ENCODE measurements at places on chromosomes 1 and 21. TPM values are rescaled to one million over a fixed set of nuclear protein-coding genes. Genes with fewer than 3 reads are reported as not detected.

DNA sequence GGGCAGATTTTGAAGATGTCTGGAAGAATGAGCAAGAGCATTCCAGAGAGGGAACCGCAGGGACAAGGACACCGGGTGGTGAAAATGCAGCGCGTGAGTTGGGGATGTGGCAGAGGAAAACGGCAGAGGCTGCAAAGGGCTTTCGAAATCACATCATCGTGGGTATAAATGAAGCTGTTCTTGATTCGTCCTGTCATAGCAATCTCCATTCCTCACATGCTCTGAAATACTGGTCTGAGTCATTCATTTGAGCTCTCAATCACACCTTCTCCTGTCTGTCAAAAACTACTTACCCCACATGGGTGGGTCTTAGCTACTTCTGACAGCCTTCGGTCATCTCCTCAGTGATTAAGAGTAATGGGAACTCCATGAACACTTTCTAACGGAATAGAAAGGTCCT lies 81.5 kb downstream of the ERG start:
- no peak for DNase-seq

- peak; percentile 38 for DNase-seq
Measured at GRCh38 chr1:67614511-67614934, 70.5 kb upstream of the GADD45A start.

GRCh38 chr1:247452447-247453039 lies 5.4 kb downstream of the OR2B11 start:
- no peak for DNase-seq

DNA sequence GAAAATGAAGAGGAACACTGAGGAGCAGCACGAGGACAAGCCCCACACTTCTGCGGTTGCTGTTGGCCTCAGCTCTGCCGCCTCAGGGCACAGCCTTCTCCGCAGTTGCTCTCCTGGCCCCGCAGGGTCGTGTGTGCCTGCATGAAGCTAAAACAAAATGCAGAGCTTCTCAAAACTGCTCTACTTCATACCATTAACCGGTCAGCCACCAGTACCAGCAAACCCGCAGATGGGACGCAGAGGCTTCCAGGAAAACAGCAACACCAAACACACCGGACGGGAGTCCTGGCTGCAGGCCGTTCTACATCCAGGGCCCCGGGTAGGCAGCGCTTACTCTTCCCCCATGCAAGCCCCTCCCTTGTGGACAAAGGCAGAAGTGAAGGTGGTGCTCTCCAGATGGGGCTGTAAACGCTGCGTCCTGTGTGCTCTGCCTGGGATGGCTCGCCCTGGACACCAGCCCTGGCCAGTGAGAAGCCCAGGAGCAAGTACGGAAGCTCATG lies 7.1 kb upstream of the C1orf159 start:
- no peak for DNase-seq

GRCh38 chr1:203152158-203153034 lies 23.2 kb downstream of the MYBPH start:
- peak; percentile 49 for DNase-seq

GRCh38 chr1:175307160-175307559 lies 114.6 kb upstream of the KIAA0040 start:
- no peak for DNase-seq

DNA sequence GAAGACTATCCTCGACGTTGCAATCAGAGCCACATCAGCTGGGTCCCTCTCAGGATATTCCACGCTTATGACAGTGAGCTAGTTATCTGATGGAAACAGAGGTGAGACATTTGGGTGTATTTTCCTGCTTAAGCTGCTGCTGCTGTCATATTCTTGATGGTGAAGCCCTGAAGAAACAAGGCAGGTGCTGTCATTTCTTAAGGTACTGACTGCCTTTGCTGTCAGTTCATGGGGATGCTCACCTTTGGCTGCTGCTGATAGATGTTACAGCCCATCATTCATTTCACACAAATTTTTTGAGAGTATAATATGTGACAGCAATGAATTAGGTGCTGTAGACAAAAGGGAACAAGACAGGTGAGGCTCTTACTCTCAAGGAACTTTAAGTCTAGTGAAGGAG lies 577.4 kb downstream of the LMO4 start:
- no peak for DNase-seq

DNA sequence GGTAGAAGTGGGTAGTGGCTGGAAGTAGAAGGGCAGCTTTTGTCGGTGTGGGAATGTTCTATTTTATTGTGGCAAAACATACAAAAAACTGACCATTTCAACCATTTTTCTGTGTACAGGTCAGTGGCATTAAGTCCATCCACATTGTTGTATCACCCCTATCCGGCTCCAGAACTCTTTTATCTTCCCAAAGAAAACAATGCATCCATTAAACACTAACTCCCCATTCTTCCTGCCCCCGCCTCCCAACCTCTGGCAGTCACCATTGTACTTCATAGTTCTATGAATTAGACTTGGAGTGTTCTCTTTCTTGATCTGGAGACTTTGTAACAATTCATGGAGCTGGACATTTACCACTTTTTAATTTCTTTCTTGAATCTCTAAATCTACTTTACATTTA lies 55.7 kb downstream of the DEGS1 start:
- no peak for DNase-seq

DNA sequence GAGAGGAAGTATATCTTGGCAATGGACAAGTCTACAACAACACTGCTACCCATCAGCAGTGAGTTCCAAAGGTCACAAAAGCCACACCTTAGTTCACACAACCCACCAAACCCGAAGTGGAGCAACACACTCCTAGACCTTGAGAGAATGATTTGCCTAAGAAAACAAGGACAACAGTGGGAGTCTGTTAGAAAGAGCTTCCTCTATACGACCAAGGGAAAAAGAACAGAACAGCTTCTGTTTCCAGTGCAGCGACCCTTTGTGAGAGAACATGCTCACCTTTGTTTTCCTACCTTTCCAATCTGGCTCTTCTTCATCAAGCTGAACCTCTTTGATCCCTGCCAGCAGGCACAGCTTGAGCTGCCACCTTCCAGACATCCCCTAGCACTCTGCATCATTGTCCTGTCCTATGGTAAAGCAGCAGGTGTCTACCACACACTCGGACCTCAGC lies 56.7 kb upstream of the PALMD start:
- no peak for DNase-seq

- peak; percentile 37 for DNase-seq
Measured at GRCh38 chr1:232579958-232580941, 49.7 kb downstream of the SIPA1L2 start.

DNA sequence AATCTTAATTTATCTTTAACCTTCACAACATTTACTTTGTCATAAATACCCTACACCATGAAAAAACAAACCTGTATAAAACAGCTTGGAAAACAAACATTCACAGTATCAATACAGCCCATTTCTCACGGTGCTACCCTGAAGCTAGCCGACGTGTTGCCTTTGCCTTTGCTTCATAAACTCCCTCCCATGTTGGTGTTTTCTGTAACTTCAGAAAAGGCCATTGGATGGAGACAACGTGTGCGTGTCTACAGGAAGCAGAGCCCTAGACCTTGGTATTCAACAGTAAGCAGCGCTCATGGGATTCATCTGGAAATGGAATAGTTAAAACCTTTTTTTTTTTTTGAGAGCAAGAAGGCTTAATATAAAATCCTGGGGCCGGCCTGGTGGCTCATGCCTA lies 7.2 kb upstream of the PRDM15 start:
- no peak for DNase-seq

DNA sequence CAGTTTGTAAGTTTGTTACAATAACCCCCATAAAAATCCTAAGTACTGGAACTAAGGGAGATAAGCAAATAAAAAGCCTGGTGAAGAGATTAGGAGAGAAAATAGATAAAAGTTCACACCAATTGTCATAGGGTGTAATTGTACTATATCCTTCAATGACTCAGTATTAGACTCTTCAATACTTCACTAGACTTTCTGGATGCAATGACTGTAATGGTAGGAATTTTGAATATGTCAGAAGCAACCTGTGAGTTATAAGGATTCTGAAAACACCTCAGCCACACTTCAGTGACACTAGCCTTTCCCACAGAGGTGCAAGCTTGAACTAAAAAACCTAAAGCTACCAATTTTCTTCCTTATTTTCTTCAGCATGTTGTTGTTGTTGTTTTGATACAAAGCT lies 147.9 kb downstream of the PTGER3 start:
- no peak for DNase-seq

DNA sequence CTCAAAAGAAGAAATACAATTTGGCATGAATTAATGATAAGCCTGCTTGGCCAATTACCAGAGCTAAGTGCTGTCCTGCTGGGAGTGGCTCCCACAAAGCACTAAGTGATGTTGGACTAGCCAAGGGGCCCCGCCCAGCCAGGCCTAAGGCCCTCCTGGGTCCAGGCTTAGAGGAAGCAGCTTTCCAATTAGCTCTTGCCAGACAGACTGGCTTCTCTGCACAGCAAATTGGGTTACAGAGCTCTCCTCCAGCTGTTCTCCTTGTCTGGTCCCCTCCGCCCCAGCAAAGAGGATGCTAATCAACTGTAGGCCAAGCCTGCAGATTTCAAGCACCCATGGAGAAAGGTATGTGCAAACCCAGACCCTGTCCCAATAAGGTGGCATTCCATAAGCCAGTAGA lies 151.9 kb downstream of the DMRTA2 start:
- DNase-seq: no peak

DNA sequence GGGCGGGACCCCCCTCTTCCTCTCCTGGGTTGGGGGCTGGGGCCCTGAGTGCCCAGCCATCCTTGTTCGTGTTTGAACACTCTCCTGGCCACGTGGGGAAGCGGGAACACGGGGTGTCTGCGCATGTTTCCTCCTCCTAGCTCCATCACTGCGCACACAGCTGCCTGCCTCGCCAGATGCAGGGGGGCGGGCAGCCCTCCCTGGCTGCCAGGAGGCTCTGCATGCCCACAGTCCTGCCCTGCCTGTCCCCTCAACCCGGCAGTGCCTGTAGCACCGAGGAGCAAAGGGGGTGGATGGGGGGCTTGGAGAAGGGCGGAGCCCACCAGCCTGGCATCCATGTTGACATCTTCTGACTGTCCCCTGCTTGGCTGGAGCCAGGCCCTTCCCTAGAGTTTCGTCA lies 1.8 kb upstream of the SLC25A34 start:
- DNase-seq: no peak

GRCh38 chr1:108881369-108881768 lies 4.6 kb downstream of the GPSM2 start:
- peak; percentile 36 for DNase-seq

DNA sequence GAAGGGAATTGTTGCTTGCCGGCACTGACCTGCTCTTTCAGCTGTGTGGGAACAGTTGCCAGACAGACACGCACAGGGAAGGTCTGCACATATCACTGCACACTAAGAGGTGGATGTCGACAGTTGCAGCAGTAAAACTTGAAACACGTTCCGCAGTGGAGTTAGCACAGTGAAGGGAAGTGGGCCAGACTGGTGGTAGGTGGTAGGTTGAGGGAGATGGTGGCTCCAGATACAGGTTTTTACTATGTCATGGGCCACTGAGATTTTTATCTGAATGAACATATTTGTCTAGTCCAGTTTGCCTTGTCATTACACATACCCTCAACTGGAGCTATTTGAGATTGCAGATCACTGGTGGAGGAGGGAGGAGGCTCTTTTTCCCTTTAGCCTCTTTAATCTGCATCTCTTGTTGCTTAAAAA lies 13.5 kb downstream of the MRPS6 start:
- no peak for DNase-seq

DNA sequence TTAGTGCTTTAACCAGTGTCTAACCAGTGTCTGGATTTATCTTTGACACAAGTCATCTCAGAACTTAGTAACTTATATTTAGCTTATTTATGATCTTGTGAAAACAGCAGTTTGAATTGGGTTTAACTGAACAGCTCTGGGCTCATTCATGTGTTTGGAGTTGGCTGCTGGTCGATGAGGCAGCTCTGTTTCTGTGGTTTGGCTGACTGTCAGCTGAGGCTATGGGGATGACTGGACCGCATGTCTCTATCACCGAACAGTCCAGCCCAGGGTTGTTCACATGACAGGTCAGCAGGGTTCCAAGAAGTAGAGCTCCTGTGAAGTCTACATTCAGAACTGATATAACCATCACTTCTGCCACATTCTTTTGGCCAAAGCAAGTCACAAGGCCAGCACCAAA lies 29.1 kb upstream of the C21orf91 start:
- peak; percentile 97 for DNase-seq

GRCh38 chr1:203473781-203474305 lies 1.8 kb upstream of the PRELP start:
- no peak for DNase-seq

GRCh38 chr1:238340989-238341388 lies 450.3 kb upstream of the ZP4 start:
- no peak for DNase-seq

DNA sequence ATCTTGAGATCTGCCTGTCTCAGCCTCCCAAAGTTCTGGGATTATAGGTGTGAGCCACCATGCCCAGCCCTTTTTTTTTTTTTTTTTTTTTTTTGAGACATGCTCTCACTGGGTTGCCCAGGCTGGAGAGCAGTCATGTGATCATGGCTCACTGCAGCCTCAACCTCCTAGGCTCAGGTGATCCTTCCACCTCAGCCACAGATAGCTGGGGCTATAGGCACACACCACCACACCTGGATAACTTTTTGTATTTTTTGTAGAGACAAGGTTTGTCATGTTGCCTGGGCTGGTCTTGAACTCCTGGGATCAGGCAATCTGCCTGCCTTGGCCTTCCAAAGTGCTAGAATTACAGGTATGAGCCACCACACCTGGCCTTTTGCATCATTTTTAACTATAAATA lies 17.7 kb upstream of the PRRC2C start:
- DNase-seq: no peak

DNA sequence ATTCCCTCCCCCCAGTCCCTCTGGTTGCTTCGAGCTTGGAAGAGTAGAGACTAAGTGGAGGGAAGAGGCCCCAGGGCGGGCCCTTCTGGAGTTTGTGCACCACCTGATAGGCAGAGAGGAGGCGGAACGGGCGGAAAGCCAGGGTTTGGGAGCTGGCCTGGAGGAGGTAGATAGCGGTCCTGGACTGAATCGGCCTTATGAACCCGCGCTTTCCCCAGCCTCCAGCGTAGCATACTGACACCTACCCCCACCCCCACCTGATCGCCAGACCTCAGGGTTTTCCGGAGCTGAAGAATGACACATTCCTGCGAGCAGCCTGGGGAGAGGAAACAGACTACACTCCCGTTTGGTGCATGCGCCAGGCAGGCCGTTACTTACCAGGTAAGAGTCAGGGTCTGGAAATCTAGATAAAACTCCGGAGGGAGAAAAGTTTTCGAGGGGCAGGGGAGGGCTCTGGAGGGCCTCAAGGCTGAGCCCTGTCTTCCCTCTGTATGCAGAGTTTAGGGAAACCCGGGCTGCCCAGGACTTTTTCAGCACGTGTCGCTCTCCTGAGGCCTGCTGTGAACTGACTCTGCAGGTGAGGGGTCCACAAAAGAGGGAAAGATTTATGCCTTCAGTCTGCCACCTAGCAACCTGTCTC lies 705 bp downstream of the UROD start:
- DNase-seq: peak; percentile 66

The LCE1D gene
- total RNA-seq: not detected

The SPRR2A gene
- not detected for total RNA-seq

The CDK18 gene
- 0.28 TPM for total RNA-seq

The RPE65 gene
- total RNA-seq: under 0.01 TPM

The PLEKHA6 gene
- 5.0 TPM for total RNA-seq

The ITPKB gene
- total RNA-seq: 0.72 TPM

The L1TD1 gene
- total RNA-seq: not detected

The CTXND2 gene
- not detected for total RNA-seq
